Right atrium auricular region (tissue), 2 donors: ENCODE measurements at places on chromosomes 3 and 15.

- no peaks in the 10 kb centered on the region for H3K36me3 ChIP-seq
- no peaks in the 10 kb centered on the region for H3K27me3 ChIP-seq
- DNase-seq = no peak
- peak overlapping the region; percentile 92 for H3K27ac ChIP-seq
- H3K4me1 ChIP-seq = no peaks in the 10 kb centered on the region
These were observed 483 bp downstream of the VPS13C start for GRCh38 chr15:62059816-62060112.

GRCh38 chr3:39329493-39329892, at the start of gene CCR8:
Gene CCR8, plus strand, starts transcription at chr3:39329709. Its CDS starts 2,623 bp downstream, at chr3:39332332.
- no peak for DNase-seq
- H3K27ac ChIP-seq = no peak within 1 kb of the TSS
- H3K27me3 ChIP-seq = no peaks in the 10 kb centered on the region
- H3K4me1 ChIP-seq = no peaks in the 10 kb centered on the region
- no peak within 1 kb of the TSS for H3K4me3 ChIP-seq

DNA sequence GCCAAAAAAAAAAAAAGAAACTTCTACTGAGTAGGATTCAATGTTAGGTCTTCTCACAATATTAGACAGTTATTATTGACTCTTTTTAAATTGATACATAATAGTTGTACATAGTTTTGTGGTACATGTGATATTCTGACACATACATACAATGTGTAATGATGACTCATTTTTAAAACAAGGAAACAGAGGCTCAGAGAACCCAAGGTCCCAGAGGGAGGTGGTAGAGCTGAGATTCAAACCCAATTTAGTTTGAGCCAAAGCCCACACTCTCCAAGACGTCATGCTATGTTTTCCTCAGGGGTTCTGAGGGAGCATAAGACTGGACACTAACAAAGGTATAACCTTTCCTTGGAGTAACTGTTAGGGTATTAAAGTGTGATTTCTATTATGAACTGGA, 40.6 kb downstream of the MYO5C start:
- no peaks in the 10 kb centered on the region for H3K27me3 ChIP-seq
- no peaks in the 10 kb centered on the region for H3K36me3 ChIP-seq
- no peak overlapping the region for H3K27ac ChIP-seq
- DNase-seq = no peak

- H3K27me3 ChIP-seq = no peaks in the 10 kb centered on the region
- H3K27ac ChIP-seq = no peak overlapping the region
- peaks cover 13% of the 10 kb centered on the region for H3K4me1 ChIP-seq
- no peak overlapping the region for H3K4me3 ChIP-seq
- DNase-seq = no peak
- H3K36me3 ChIP-seq = no peaks in the 10 kb centered on the region
These were observed 9.9 kb upstream of the CLK3 start for GRCh38 chr15:74605795-74606150.

DNA sequence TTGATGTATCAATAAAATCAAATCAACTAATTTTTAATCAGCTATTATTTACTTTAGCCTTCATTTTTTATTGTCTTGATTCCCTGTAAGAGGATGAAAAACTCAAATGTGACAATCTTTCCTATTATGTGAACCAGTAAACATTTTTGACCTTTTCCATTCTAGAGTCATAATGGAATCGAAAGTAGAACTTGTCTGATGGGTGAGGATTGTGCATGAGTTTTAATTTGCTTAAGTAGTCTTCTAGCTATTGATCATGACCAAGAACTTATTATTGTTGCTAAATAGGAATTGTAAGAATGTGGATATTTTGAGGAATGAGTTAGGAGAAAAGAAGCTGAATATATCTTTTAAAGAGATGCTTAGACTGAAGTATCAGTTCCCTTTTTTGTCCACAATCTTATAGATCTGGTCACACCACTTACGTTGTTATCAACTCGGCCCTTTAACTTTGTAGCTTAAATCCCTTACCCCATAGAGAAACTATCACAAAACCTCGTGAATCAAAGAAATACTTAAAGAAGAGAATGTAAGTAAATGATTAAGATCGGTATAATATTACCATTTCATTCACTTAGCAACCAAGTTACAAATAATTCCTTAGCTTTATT, 147.3 kb downstream of the TP63 start:
- no peaks in the 10 kb centered on the region for H3K27me3 ChIP-seq
- no peaks in the 10 kb centered on the region for H3K4me1 ChIP-seq
- no peak overlapping the region for H3K27ac ChIP-seq
- DNase-seq = no peak
- no peak overlapping the region for H3K4me3 ChIP-seq

GRCh38 chr3:79369306-79369705, 398.5 kb downstream of the ROBO1 start:
- H3K4me3 ChIP-seq = no peak overlapping the region
- H3K27ac ChIP-seq = no peak overlapping the region
- no peaks in the 10 kb centered on the region for H3K36me3 ChIP-seq
- no peaks in the 10 kb centered on the region for H3K27me3 ChIP-seq
- no peak for DNase-seq

- no peak overlapping the region for H3K4me3 ChIP-seq
- no peak for DNase-seq
- no peaks in the 10 kb centered on the region for H3K36me3 ChIP-seq
- H3K27me3 ChIP-seq = no peaks in the 10 kb centered on the region
These were observed 6.1 kb downstream of the GRAMD1C start for GRCh38 chr3:113844622-113845222.

GRCh38 chr3:149016669-149017541, 25.6 kb downstream of the GYG1 start:
- H3K4me1 ChIP-seq = peaks cover 57% of the 10 kb centered on the region
- no peaks in the 10 kb centered on the region for H3K27me3 ChIP-seq
- H3K27ac ChIP-seq = peak overlapping the region; percentile 65
- H3K4me3 ChIP-seq = no peak overlapping the region

- H3K27ac ChIP-seq = no peak overlapping the region
- H3K36me3 ChIP-seq = no peaks in the 10 kb centered on the region
- peak; percentile 32 for DNase-seq
- H3K27me3 ChIP-seq = no peaks in the 10 kb centered on the region
- H3K4me1 ChIP-seq = no peaks in the 10 kb centered on the region
- H3K4me3 ChIP-seq = no peak overlapping the region
These were observed 74.9 kb upstream of the XCR1 start for GRCh38 chr3:46102059-46102779.

GRCh38 chr3:21542656-21543379, 208.2 kb downstream of the ZNF385D start:
- no peak overlapping the region for H3K27ac ChIP-seq
- no peaks in the 10 kb centered on the region for H3K4me1 ChIP-seq
- no peaks in the 10 kb centered on the region for H3K36me3 ChIP-seq
- no peak for DNase-seq

DNA sequence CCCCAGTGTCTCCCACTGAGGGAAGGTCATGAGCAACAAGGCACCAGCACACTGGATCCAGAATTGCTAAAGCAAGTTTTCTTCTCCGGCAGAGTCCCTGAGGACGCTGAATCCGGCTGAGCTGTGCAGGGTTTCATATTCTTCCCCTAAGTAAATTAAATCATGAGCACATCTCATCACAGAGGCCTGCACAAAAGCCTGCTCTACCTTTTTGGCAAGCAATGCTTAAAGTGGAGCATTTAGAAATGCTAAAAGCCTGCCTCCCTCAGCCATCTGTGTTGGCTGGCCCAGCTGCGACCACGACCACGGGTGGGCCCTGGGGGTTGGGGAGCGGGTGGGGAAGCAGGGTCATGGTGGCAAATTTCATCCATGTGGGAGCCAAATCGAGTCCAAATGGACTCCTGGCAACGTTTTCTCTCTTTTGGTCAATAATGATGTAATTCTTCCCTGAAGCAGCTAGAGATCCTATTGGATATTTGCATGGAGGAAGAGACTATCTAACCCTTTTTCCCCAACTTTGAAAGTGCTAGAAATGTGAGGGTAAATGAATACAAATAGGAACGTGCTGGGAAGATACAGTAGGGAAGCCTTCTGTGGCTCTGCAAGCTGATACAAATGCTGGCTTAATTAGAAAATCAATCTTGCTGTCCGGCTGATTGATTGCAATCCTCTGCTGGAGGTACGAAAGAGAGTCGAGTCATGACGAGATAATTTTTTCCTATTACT, 532.8 kb upstream of the TBL1XR1 start:
- DNase-seq = peak; percentile 65
- no peaks in the 10 kb centered on the region for H3K27me3 ChIP-seq
- peak overlapping the region; percentile 37 for H3K27ac ChIP-seq

DNA sequence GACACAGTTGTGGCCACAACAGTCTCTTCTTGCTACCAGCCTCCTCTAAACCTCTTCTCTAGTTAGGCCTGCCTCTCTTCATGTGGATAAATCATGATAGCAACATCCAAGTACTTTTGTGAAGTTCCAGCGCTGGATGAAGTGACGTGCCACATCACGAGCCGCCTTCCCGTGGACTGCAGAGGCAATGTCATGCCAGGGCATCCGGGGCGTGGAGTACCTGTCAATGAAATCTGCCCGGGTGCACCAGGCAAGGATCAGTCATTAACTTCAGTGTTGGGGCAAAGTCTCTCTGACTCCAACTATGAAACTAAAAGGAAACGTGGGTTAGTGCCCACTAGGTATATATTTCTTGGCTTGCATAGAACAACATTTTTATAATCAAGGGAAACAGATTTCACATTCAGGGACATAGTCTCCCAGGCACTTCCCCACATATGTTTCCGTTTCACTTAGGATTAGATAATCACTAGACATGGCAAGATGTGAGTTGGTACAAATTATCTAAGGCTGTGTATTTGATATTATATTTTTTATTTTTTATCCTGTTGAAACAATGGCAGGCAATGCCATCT, 133.6 kb downstream of the PLD1 start:
- H3K4me3 ChIP-seq = no peak overlapping the region
- H3K4me1 ChIP-seq = no peaks in the 10 kb centered on the region
- DNase-seq = peak; percentile 67
- H3K27me3 ChIP-seq = no peaks in the 10 kb centered on the region
- peaks cover 10% of the 10 kb centered on the region for H3K36me3 ChIP-seq

GRCh38 chr15:85760049-85760448, 34.7 kb downstream of the KLHL25 start:
- H3K36me3 ChIP-seq = no peaks in the 10 kb centered on the region
- H3K4me3 ChIP-seq = no peak overlapping the region
- H3K27me3 ChIP-seq = no peaks in the 10 kb centered on the region

DNA sequence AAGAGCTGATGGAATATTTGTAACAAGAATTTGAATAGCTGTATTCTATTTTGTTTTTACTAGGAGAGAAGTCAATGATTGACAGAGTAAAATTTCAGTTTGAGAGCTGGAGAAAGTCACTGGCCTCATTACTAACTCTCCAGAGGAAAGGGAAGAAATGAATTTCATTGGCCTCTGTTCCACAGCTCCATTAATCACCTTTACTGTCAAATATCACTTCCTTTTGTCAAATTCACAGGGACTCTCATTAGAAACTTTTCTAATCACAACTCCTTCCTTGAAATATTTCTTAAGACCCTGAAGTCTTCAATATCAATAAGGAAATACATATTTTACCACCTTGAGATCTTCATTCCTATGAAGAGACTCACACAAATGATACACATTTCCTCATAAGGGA, 379.9 kb upstream of the RASGRP1 start:
- H3K27ac ChIP-seq = no peak overlapping the region
- no peak for DNase-seq
- no peaks in the 10 kb centered on the region for H3K36me3 ChIP-seq
- no peak overlapping the region for H3K4me3 ChIP-seq

GRCh38 chr3:41581700-41582099, 380.2 kb downstream of the ULK4 start:
- DNase-seq = no peak
- no peaks in the 10 kb centered on the region for H3K36me3 ChIP-seq
- no peak overlapping the region for H3K27ac ChIP-seq
- H3K4me1 ChIP-seq = no peaks in the 10 kb centered on the region
- H3K4me3 ChIP-seq = no peak overlapping the region

DNA sequence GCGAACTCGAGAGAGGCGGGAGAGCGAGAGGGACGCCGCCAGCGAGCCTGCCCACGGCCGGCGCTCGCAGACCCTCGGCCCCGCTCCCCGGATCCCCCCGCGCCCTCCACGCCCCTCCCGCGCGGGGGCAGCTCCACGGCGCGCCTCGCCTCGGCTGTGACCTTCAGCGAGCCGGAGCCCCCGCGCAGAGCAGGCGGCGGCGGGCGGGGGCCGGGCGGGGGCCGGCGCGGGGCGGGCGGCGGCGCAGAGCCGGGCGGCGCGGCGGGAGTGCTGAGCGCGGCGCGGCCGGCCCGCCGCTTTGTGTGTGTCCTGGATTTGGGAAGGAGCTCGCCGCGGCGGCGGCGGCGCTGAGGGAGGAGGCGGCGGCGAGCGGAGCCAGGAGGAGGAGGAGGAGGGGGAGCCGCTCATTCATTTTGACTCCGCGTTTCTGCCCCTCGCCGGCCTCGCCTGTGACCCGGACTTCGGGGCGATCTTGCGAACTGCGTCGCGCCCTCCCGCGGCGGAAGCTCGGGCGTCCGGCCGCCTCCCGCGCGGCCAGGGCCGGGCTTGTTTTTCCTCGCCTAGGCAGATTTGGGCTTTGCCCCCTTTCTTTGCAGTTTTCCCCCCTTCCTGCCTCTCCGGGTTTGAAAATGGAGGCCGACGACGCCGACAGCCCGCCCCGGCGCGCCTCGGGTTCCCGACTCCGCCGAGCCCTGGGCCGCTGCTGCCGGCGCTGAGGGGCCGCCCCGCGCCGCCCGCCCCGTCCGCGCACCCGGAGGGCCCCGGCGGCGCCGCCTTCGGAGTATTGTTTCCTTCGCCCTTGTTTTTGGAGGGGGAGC, 524 bp downstream of the IGF1R start:
- H3K36me3 ChIP-seq = no peaks in the 10 kb centered on the region
- peak overlapping the region; percentile 95 for H3K27ac ChIP-seq
- H3K27me3 ChIP-seq = no peaks in the 10 kb centered on the region
- no peak for DNase-seq
- H3K4me1 ChIP-seq = peaks cover 29% of the 10 kb centered on the region
